ENCODE measurements at places on chromosomes 6 and 20. TPM values are rescaled to one million over a fixed set of nuclear protein-coding genes. Genes with fewer than 3 reads are reported as not detected.

- peaks cover 53% of the 10 kb centered on the region for H3K4me1 ChIP-seq
- no peaks in the 10 kb centered on the region for H3K36me3 ChIP-seq
- H3K27ac ChIP-seq: peak overlapping the region; percentile 99
- H3K4me3 ChIP-seq: peak overlapping the region; percentile 9
Measured at GRCh38 chr20:5128886-5129285, 2.1 kb downstream of the CDS2 start.

GRCh38 chr20:37007898-37008649 is 56.6 kb upstream of the SAMHD1 start:
- H3K4me1 ChIP-seq: no peaks in the 10 kb centered on the region
- DNase-seq: no peak
- H3K36me3 ChIP-seq: no peaks in the 10 kb centered on the region
- H3K27me3 ChIP-seq: no peaks in the 10 kb centered on the region
- H3K27ac ChIP-seq: no peak overlapping the region
- no peak overlapping the region for H3K4me3 ChIP-seq

- H3K36me3 ChIP-seq: no peaks in the 10 kb centered on the region
- H3K27ac ChIP-seq: no peak overlapping the region
- no peaks in the 10 kb centered on the region for H3K27me3 ChIP-seq
- peaks cover 11% of the 10 kb centered on the region for H3K4me1 ChIP-seq
Measured at GRCh38 chr6:143839196-143839595, 3.9 kb upstream of the LTV1 start.

DNA sequence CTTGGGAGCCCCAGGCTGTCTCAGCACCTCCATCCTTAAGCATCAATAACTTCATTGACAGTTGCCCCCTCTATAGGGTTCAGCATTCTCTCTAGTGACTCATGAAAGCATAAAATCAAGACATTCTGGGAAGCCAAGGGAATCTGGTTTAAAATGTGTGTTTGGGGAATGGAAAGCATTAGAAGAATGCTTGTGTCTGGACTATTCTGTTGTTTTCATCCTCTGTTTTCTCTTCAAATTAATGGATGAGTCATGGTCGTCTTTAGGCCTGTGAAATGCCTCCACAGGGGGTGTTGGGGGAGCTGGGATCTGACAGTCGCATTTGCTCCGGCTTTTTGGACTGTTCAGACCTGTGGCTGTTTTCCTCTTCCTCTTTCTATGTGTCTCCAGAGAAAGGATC is 279.7 kb downstream of the CDC5L start:
- H3K4me3 ChIP-seq: no peak overlapping the region
- no peak overlapping the region for H3K27ac ChIP-seq
- no peak for DNase-seq

- no peaks in the 10 kb centered on the region for H3K27me3 ChIP-seq
- no peak for DNase-seq
- no peak overlapping the region for H3K27ac ChIP-seq
- peaks cover 46% of the 10 kb centered on the region for H3K4me1 ChIP-seq
- no peak overlapping the region for H3K4me3 ChIP-seq
- peaks cover 7% of the 10 kb centered on the region for H3K36me3 ChIP-seq
Measured at GRCh38 chr6:32084780-32085179, 24.4 kb downstream of the TNXB start.

GRCh38 chr20:57656821-57657534 is 36.8 kb upstream of the ZBP1 start:
- H3K4me3 ChIP-seq: no peak overlapping the region
- peak; percentile 86 for DNase-seq
- peak overlapping the region; percentile 27 for H3K27ac ChIP-seq
- H3K36me3 ChIP-seq: peaks cover 8% of the 10 kb centered on the region

- H3K4me1 ChIP-seq: no peaks in the 10 kb centered on the region
- H3K27ac ChIP-seq: no peak overlapping the region
- no peaks in the 10 kb centered on the region for H3K27me3 ChIP-seq
- no peak overlapping the region for H3K4me3 ChIP-seq
- DNase-seq: no peak
- H3K36me3 ChIP-seq: peaks cover 61% of the 10 kb centered on the region
Measured at GRCh38 chr6:31880616-31881015, 1.8 kb upstream of the SLC44A4 start.

- H3K4me3 ChIP-seq: no peak overlapping the region
- no peaks in the 10 kb centered on the region for H3K27me3 ChIP-seq
- no peak for DNase-seq
- H3K4me1 ChIP-seq: peaks cover 12% of the 10 kb centered on the region
- no peaks in the 10 kb centered on the region for H3K36me3 ChIP-seq
- no peak overlapping the region for H3K27ac ChIP-seq
Measured at GRCh38 chr20:46931699-46932098, 37.1 kb downstream of the EYA2 start.

DNA sequence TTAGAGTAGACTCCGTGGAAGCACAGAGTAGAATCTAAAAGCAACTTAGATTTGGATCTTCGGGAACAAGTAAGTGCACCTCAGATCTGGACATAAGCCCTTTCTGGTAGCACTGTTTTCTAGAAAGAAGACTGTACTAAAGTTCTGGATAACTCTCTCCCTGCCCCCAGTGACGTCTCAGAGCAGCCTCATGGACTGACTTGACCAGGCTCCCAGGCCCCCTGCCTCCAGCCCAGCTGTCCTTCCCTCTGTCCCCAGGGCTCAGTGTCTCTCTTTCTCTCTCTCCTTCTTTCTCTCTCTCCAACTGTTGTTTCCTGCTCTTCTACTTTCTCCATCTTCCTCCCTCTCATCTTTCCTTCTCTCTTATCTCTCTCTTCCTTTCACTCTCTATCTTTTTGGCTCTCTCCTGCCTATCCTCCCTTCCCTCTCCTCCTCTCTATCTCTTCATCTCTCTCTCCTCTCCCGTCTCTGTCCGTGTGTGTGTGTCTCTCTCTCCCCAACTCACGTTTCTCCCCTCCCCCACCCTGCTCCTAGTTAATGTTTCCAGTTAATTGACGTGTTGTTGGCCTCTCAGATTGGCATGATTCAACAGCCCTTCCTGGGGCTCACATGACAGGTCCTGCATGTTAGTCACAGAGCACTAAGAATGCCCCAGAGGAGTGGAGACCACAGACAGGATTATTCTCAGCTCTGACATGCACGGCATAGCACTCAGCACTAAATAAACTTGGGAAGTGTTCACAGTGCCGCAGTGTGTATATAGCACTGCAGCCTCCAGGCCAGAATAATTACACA is 180.4 kb upstream of the FOXQ1 start:
- no peak overlapping the region for H3K27ac ChIP-seq
- no peak for DNase-seq
- H3K36me3 ChIP-seq: no peaks in the 10 kb centered on the region
- no peaks in the 10 kb centered on the region for H3K27me3 ChIP-seq
- H3K4me1 ChIP-seq: peaks cover 18% of the 10 kb centered on the region

GRCh38 chr6:167807756-167808155 is 19.0 kb upstream of the AFDN start:
- no peaks in the 10 kb centered on the region for H3K4me1 ChIP-seq
- no peak overlapping the region for H3K27ac ChIP-seq
- H3K36me3 ChIP-seq: no peaks in the 10 kb centered on the region
- no peaks in the 10 kb centered on the region for H3K27me3 ChIP-seq
- H3K4me3 ChIP-seq: no peak overlapping the region

GRCh38 chr20:58797371-58798338 is 53.0 kb downstream of the GNAS-AS1 start:
- H3K4me3 ChIP-seq: no peak overlapping the region
- no peaks in the 10 kb centered on the region for H3K27me3 ChIP-seq
- no peaks in the 10 kb centered on the region for H3K36me3 ChIP-seq
- DNase-seq: no peak
- H3K4me1 ChIP-seq: no peaks in the 10 kb centered on the region

DNA sequence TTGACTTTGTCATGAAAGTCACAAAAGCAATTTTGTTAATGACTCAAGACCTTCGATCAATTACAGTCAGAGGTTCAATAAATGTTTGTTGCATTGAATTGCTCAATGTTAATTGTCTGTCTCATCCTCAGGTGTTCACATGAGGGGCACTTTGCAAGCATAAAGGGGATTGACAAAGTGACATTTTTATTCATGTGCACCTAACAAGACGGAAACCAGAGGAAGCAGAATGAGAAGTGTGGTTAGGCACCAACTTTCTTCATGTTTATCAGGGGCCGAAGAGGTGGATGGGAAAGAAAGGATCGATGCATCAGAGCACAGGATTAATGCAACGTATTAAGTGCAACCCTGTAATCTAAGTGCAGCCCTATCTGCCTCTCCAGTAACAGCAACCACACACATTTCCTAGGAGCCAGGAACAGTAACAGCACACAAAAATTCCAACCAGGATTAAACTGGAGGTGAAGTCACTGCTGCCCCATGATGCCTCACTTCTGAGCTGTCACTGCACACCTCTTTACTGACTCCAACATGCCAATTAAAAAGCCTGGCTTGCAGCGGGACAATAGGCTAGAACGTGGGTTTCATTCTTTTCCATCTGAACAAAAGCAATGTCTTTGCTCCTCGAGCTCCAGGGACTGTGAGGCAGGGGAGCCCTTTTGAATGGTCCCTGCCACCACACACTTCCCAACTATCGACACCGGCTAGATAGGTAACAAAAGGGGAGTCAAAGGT is 262.7 kb downstream of the CD83 start:
- no peaks in the 10 kb centered on the region for H3K36me3 ChIP-seq
- no peaks in the 10 kb centered on the region for H3K27me3 ChIP-seq
- H3K27ac ChIP-seq: no peak overlapping the region
- H3K4me1 ChIP-seq: no peaks in the 10 kb centered on the region
- no peak overlapping the region for H3K4me3 ChIP-seq

- H3K27me3 ChIP-seq: no peaks in the 10 kb centered on the region
- no peaks in the 10 kb centered on the region for H3K36me3 ChIP-seq
- DNase-seq: no peak
- H3K27ac ChIP-seq: no peak overlapping the region
Measured at GRCh38 chr20:51380401-51381385, 161.8 kb downstream of the NFATC2 start.

DNA sequence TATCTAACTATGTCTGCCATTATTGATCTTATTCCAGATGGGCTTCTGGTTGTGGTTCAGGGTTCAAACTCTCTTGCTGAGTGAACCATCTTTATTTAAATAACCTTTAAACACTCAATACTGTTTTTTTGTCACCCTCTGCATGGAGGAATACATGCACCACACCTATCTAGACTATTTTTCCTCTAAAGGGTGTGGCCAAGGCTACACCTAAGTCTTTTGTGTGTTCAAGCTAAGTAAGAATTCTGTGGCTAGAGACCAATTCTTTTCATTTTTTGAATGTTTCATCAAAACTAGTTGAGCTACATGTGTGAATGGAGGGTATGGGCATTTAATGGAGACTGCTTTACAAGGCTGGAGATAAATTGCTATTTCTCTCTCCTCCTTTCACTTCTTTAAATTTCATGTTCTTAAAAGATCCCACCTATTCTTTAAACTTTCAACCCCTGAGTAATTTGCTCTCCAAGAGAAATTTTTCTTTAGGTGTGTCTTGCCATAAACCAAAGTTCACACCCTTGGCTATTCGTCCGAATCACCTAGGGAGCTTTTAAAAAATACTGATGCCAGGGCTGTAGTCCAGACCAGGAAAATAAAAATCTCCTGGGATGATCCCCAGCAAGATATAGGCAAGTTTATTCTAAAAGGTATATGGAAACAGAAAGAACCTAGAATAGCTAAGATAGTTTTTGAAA is 24.8 kb upstream of the MBOAT1 start:
- DNase-seq: no peak
- H3K36me3 ChIP-seq: no peaks in the 10 kb centered on the region
- no peak overlapping the region for H3K27ac ChIP-seq
- H3K4me1 ChIP-seq: no peaks in the 10 kb centered on the region
- no peak overlapping the region for H3K4me3 ChIP-seq

- H3K27me3 ChIP-seq: no peaks in the 10 kb centered on the region
- H3K36me3 ChIP-seq: no peaks in the 10 kb centered on the region
- no peak overlapping the region for H3K4me3 ChIP-seq
- no peak overlapping the region for H3K27ac ChIP-seq
- H3K4me1 ChIP-seq: no peaks in the 10 kb centered on the region
Measured at GRCh38 chr6:80183019-80183795, 76.7 kb downstream of the BCKDHB start.

- no peaks in the 10 kb centered on the region for H3K36me3 ChIP-seq
- H3K27ac ChIP-seq: no peak overlapping the region
- no peaks in the 10 kb centered on the region for H3K27me3 ChIP-seq
- peaks cover 12% of the 10 kb centered on the region for H3K4me1 ChIP-seq
- no peak overlapping the region for H3K4me3 ChIP-seq
Measured at GRCh38 chr6:139522511-139523220, 148.2 kb upstream of the CITED2 start.

DNA sequence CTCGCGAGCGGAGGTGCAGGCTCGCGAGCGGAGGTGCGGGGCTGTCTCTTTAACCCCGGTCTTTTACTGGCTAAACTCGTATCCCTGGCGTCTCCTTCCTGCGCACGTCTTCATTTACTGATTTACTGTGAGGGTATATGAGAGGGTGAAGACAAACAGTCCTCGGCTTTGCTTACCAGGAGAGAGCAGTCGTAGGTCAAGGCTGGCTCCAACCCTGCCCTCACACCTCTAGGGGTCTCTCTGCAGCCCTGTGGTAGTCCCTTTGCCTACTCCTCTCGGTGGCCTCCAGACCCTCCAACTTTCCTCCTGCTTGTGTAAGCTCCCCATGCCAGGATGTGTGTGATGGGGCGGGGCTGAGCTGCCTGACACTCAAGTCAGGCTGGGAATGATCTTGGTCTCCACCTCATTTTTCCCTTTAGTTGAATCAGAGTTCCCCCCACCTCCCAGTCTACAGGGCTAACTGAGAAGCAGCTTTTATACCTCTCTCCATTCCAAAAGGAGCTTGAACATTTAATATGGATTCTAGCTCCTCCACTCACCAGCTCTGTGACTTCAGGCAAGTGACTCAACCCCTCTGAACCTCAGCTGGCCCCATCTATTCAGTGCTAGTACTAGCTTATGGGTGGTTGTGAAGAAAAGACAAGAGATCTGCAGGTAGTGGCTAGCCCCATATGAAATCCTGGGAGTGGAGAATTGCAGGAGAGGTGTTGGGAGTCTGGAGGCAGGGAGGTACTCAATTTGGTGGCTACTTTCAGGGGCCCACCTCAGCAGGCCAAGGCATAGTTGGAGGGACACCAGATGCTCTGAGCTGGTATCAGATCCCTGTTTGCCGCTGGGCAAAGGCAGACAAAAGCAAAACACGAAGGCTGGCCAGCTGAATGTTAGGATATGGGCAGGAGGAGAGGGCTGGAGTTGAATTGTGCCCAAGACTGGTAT is 902 bp downstream of the SLC29A1 start:
- H3K4me1 ChIP-seq: peaks cover 96% of the 10 kb centered on the region
- peak overlapping the region; percentile 82 for H3K4me3 ChIP-seq
- H3K27me3 ChIP-seq: no peaks in the 10 kb centered on the region
- peaks cover 3% of the 10 kb centered on the region for H3K36me3 ChIP-seq
- peak overlapping the region; percentile 95 for H3K27ac ChIP-seq

- no peaks in the 10 kb centered on the region for H3K27me3 ChIP-seq
- DNase-seq: no peak
- peaks cover 6% of the 10 kb centered on the region for H3K4me1 ChIP-seq
- no peak overlapping the region for H3K4me3 ChIP-seq
- H3K36me3 ChIP-seq: no peaks in the 10 kb centered on the region
Measured at GRCh38 chr20:56187534-56188165, 60.9 kb upstream of the MC3R start.

The CASS4 gene
- total RNA-seq: 8.1 TPM

The FAM110A gene
- total RNA-seq: 3.6 TPM

The CYP39A1 gene
- 7.0 TPM for total RNA-seq

The DZANK1 gene
- 1.3 TPM for total RNA-seq

The TUBE1 gene
- 15.6 TPM for total RNA-seq

The TOX2 gene
- 39.5 TPM for total RNA-seq

The RNF144B gene
- 20.0 TPM for total RNA-seq

The ZHX3 gene
- total RNA-seq: 151 TPM

The PRKN gene
- total RNA-seq: 14.5 TPM

The HCK gene
- total RNA-seq: 13.7 TPM

The HSPA12B gene
- total RNA-seq: 12.5 TPM

The CST5 gene
- total RNA-seq: 3.7 TPM

The ELOVL4 gene
- total RNA-seq: 2.2 TPM
